AG20443 (cell line): ENCODE measurements at places on chromosomes 3 and 15.

DNA sequence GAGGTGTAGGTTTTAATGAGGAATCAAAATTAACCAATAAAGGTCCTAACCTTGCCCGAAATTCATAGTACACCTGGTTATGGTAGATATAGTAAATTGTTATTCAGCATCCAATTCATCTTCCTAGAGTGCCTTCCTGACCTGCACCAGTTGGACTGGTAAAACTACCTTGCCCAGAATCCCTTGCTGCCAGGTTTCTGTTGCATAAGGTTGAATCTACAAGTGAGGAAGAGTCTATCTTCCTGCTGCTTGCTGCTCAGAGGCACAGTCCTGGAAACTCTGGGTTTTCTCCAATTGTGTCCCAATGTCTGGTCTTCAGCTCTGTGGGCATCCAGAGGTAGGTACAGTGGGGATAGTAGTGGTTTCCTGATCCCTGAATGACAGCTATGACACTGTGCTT is 17.3 kb downstream of the CCDC54 start:
- DNase-seq = no peak

- DNase-seq = no peak
Measured at GRCh38 chr15:64774037-64774628, 1.3 kb downstream of the RBPMS2 start.

- no peak for DNase-seq
Measured at GRCh38 chr3:112627919-112628466, 12.9 kb downstream of the CCDC80 start.

- no peak for DNase-seq
Measured at GRCh38 chr3:131796111-131796510, 238.7 kb downstream of the CPNE4 start.

GRCh38 chr3:197942956-197943556 is 6.9 kb upstream of the RPL35A start:
- DNase-seq = peak; percentile 55

DNA sequence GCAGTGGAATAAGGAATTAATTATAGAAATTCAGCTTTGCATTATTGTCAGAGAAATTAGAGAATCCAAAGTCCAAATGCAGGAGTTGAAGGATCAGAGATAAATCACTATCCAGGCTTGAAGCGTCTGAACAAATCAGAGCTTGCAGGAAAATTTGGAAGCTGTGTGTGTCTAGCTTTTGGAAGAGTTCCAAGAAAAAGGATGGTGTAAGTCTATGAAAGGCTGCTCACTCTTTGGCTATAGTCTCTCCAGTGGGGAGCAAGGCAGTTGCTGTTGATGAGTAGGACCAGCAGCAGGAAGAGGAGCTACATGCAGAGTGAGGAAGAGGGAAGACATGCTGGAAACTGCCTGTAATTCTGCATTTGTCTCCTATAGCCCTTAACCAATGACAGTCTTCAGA is 464.3 kb upstream of the GRM7 start:
- DNase-seq = no peak

DNA sequence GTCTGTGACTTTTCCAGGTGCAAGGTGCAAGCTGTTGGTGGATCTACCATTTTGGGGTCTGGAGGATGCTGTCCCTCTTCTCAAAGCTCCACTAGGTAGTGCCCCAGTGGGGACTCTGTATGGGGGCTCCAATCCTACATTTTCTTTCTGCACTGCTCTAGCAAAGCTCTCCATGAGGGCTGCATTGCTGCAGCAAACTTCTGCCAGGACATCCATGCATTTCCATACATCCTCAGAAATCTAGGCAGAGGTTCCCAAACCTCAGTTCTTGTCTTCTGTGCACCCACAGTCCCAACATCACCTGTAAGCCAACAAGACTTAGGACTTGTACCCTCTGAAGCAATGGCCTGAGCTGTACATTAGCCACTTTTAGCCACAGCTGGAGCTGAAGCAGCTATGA is 694.5 kb upstream of the BCHE start:
- DNase-seq = no peak

DNA sequence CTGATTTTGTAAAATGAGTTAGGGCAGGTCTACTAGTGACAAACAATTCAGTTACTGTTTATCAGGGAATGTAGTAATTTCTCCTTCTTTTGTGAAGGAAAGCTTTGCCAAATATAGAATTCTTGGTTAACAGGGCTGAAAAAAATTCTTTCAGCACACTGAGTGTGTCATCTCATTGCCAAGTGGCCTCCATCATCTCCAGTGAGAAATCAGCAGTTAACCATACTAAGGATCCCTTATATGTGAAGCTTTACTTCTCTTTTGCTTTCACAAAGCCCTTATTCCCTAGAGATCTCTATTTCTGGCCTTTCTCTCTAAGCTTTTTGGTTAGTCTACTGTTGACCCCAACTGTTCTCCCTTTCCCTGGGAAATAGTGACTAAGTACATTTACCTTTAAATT is 269.1 kb downstream of the SCAPER start:
- DNase-seq = no peak

- no peak for DNase-seq
Measured at GRCh38 chr15:35562641-35563040, 16.7 kb upstream of the DPH6 start.

- peak; percentile 40 for DNase-seq
Measured at GRCh38 chr3:141455603-141456300, 31.1 kb upstream of the RASA2 start.

- DNase-seq = no peak
Measured at GRCh38 chr3:107942244-107942643, 148.6 kb downstream of the CD47 start.

DNA sequence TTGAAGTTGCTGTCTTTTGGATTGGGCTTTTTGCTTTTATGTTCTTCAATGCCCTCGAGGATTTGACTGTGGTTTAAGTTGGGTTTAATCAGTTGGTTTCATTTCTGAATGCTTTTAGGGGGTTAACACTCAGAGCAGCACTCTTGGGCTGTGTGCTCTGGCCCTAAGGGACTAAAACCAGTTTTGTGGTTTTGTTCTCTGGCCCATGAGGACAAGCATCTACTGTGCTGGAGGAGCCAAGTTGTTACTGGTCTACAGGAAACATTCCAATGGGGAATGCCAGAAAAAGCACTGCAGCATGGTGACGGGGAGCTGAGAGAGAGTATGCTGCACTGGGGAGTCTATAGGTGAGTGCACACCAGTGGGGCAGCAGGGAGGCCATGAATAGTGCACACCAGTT is 596.9 kb downstream of the ZBBX start:
- no peak for DNase-seq

DNA sequence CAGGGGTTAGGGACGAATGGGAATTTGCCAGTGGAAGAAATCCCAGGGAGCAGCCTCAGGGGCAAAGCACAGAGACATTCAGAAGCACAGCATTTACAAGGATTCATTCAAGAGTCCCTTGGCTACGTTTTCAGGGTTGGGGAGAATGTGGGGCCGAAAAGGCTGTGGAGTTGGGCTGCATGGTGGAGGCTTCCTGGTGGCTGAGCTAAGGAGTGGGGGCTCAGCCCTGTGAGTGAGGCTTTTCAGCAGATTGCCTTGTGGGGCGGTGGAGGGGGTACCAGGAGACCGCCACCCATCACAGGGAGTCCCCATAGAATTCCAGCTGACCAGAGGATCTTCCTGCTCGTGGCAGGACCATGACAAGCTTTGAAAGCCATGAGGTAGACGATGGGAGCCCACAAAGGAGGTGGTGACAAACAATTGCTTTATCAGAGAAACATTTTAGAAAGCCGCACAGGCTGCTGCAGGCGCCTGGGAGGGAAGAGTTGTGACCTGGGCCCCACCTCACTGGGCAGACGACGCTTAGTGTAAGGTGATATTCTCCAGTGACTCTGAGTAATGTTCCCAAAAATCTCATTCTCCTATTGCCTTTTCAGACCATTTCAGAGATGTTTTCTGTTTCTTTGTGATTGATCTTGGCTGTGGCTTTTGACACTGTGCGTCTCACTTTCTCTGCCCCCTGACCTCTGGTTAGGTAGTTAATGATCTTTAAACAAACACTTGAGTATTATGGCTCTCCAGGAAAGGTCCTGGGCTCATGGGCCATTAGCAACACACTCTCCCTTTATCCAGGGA is 128.0 kb downstream of the DNAJB8 start:
- DNase-seq = no peak

DNA sequence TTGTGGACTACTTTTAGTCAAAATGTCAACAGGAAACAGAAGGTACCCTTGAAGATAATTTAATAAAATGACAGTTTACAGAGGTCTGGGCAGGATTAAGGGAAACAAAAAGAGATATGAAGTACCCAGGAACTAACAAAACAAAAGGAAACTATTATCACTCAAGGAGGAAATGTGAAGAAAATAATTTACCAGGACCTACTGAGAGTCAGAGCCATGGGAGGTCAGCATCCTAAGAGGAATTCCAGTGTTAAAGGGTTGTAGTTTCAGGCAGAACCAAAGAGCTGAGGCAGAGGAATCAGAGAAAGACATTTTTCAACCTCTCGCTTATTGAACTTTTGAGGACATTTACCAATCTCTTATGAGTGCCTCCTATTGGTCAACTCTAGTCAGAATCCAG is 408.9 kb upstream of the CBLB start:
- no peak for DNase-seq

DNA sequence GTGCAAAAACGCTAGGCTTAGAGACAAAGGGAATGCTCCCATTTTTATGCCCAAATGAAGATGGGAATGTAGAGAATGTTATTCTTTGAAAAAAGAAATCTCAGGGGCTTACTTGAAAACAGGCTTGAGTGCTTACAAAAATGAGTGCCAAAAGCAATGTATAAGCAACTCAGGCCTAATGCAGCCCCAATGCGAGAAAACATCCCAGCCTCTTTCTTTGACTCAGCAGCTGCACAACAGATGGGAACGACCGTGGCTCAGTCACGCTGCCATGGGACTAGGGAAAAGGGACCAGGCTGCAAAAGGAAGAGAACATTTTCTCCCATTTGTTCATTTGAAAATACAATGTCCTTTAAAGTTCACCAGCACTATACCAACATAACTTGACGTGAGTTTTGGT is 246.4 kb upstream of the LRIG1 start:
- DNase-seq = no peak

DNA sequence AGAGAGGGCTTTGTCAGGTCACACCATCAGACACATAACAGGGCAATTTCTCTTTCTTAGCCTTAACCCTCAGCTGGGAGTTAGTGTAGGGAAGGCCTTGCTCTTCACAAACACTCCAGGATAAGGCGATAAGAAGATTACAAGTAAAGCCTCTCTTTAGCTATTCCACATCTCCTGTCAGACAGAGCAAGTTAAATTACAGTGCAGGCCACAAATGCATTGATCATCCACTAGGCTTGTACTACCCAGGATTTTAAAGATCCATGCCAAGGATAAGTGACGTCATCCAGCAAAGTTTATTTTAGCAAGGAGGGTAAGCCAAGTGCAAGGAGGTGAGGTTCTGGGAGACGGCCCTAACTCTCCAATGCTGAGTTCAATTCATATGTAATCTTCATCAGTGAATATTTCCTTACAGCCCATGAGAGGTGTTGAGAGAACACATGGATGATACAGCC is 890.6 kb upstream of the NR2F2 start:
- DNase-seq = no peak

DNA sequence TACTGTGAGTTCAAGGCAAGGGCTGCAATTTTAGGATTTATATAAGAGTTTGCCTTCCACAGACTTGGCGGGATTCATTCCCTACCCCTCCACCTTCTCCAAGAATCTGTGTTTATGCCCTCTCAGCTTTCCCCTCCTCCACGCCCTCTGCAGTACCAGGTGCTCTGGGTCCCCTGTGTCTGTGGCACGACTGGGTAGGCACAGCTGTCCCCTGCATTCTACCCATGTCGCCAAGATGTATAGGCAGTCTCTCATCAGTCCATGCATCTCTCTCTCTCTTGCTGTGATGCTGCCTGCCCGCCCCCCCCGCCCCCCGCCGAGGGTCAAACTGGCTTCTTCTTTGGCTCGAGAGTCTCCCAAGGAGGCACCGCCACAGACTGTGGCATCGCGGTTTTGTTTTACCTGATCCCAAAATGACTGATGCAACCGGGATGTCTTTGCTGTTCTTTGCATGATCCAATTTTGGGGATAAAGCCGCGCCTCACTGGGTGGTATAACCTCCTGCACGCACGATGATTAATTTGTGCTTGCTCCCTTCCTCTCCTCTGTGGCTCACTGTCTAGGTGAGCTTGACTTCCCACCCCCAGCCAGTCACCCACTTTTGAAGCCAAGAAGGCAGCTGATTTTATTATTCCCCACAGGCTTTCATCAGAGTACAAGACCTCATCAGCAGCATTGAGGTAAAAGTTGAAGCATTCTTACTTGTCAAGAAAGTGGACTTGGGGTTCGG is 43.7 kb downstream of the EFCAB12 start:
- DNase-seq = no peak

DNA sequence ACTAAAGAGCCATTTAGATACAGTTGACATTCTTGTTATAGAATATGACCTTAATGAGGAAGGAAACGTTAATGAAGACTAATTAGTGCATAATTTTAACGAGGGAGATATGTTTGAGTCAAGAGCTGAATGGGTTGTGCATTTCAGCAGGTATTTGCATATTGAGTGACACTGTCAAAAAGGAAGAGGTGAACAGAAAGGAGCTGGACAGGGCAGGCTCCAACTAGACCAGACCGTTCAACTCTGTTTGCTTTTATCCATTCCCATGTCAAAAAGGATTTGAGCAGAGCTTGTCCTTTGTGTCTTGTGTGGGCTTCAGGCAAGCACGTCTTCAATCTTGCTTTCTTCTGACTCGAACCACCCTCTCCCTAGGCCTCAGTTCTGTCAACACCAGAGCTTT is 40.7 kb downstream of the B3GALNT1 start:
- DNase-seq = no peak

GRCh38 chr3:106130384-106131198 is 261.8 kb upstream of the CBLB start:
- peak; percentile 69 for DNase-seq

DNA sequence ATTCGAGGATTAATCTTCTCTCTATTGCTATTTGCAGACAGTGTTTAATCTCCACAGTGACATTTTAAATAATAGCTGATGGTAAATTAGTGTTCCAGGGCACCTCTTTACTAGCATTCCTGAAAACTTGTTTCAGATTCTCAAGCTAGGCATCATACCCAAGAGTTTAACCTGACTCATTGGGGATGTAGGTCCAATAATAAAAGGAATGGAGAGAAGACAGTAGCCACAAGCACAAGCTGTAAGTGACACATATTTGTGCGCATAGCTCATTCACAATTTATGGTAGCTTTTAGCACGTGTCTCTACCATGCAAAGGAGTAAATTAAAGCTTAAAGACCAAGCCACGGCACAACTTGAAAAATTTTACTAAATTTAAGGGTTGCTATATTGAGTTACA is 171.3 kb upstream of the FAM3D start:
- no peak for DNase-seq
